ENCODE measurements at places on chromosomes 11 and 22.

DNA sequence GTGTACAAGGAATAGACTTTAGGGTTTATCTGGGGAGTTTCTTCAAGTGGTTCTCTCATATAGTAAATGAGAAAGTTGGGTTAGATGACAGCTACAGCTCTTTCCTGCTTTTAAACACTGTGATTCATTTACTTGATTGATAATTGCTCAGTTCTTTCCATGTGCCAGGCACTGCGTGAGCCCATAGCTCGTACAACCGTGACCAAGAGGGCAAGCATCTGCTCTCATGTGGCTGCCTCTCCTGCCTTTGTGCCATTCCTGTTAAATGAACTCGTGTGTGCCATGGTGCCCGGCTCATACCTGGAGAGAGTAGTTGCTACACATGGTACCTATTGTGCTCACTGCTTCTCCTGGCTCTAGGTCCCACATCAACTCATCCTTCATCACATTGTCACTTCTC lies 206.3 kb downstream of the SNX19 start:
- no peak for DNase-seq

GRCh38 chr11:8567602-8568198 lies 26.3 kb downstream of the STK33 start:
- no peak for DNase-seq

DNA sequence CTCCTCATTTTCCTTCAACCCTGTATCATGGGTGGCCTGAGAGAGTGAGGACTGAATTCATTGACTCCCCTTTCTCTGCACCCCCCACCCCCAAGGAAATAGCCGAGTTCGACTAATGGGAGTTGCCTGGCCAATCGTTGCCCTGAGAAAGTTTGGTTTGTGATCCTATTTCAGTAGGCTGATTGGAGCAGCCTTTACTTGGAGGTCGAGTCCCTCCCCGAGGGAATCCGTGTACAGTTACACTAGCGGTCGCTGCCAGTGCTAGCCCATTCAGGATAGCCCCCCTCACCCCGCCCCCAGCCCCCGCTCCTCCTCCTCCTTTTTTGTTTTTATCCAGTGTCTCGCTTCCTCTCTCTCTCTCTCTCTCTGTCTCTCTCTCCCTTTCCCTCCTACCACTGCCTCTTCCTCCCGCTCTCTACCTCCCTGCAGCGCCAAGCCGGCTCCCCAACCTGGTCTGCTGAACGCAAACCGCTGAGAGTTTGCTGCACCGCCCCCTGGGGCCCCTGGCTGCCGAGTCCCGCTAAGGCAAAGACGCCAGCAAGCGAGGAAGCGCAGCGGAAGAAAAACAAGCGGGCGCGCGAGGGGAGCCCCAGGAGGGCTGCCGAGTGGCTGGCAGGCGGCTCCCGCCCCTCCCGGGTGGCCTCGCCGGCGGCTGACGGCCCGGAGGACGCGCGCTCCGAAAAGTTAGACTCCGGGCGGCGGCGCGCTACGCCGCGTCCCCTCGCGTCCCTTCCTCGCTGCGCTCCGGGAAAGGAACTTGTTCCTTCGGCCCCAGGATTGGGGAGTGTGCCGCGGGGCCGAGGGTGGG lies at the start of gene GRAMD1B:
Gene GRAMD1B (plus strand): TSS at position 357 of the 808 bp plus-strand sequence. CDS start 524 bp downstream, outside the sequence.
- DNase-seq: peak; percentile 82

DNA sequence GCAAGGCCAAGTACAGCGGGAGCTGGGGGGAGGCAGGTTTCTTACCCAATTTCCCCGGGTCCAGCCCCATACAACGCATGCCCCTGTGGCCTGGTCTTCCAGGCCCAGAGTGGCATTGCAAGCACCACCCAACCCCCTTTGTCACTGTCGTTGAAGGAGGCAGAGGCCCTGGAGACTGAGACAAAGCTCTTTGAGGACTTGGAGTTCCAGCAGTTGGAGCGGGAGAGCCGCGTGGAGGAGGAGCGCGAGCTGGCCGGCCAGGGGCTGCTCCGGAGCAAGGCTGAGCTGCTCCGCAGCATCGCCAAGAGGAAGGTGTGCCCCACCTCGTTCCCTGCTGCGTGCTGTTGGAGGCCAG lies 27.8 kb downstream of the PHLDB1 start:
- DNase-seq: peak; percentile 74

GRCh38 chr11:88070437-88070836 lies 104.8 kb downstream of the RAB38 start:
- DNase-seq: no peak

GRCh38 chr11:85394283-85394682 lies 232.9 kb downstream of the DLG2 start:
- DNase-seq: no peak

GRCh38 chr11:57240007-57240406 lies 3.0 kb upstream of the APLNR start:
- no peak for DNase-seq

DNA sequence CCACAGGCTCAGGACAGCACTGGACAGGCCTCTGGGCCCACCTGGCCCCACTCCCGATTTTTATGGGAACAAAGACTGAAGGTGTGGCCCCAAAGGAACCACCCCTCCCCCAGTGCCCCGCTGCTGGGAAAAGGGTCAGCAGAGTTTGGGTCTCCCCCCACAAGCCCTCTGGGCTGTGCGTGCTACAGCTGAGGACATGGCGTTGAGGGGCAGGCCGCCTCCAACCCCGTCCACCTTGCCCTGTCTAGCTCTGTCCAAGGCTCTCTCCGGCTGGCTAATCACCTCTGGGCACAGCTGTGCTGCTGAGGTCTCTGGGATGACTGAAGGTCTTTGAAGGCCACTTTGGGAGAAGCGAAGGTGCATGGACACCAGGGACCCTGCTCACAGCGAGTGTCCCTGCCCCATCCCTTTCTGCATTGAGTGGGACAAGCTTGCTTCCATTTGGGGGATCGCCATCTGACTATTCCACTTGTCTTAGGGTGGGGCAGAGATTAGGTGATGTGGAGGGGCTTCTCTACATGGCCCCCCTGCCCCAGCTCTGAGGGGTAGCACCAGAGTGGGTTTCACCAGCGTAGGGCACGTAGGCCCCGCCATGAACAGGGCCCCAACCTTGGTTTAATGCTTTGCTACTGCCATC lies 6.5 kb downstream of the ASCL2 start:
- no peak for DNase-seq

- DNase-seq: no peak
Observed at GRCh38 chr11:106278391-106278790, 200.9 kb downstream of the AASDHPPT start.

DNA sequence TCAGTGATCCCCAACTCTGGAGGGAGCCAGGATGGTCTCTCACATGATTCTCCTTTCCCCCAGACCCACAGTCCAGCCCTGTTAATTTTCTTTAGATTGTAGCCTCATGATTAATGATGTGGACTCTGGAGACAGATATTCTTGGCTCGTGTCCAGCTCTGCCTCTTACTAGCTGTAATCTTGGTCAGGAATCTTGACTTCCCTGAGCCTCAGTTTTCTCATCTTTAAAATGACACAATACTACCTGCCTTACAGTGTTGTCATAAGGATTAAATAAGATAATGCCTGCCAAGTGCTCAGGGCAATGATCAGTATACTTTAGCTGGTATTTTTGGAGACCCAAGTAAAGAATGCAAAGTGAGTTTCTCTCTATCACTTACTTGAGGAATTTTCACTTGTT lies 60.0 kb downstream of the SPECC1L start:
- no peak for DNase-seq

DNA sequence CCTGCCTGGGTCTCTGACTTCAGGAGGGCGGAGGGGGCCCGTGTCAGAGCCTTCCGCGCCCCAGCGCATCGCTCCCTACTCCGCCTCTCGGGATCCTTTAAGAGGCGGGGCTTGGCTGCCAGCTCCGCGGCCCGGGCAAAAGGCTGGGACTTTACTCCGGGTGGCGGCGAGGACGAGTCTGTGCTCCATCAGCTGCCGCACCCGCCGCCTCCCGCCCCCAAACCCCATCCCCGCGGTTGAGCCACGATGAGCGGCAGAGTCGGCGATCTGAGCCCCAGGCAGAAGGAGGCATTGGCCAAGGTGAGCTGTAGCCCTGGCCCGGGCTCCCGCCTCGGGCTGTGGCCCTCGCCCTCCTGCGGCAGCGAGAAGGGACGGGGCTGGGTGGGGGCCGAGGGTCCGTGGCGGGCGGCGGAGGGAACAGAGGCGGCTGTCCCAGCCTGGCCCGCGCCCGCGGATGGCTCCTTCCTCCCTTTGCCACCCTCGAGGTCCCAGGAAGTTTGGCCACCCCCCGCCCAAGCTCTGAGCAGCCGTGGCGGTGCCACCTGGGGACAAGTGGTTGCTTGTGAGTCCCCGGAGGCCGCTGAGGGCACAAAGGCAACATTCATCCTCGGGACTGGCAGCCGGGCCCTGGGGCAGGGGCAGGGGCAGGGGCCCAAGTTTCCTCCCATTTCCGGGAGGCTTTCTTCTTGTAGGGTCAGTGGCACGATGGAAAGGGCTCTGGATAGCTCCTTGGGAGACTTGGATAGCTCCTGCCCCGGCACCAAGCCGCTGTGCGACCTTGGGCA lies at the start of gene SEC14L2:
Gene SEC14L2 (plus strand): TSS at position 148 of the 785 bp plus-strand sequence. CDS start 99 bp downstream, at position 247.
- peak; percentile 36 for DNase-seq

DNA sequence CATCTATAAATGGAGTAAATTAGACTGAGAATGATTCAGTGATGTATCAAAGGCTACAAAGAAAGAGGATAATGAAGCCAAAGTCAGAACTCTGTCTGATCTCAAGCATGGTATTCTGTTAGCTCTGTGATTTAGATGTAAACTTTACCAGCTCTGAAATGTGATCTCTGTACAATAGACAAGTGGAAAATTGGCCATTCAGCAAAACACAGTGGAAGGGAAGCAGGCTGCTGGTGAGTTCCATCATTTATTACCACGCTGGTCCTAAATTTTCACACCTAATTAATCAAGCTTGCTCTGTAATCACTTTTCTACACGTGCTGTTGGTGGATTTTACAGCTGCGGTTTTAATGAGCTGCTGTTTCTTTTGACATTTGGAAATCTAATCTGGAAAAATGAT lies 145.1 kb upstream of the OPCML start:
- no peak for DNase-seq

- no peak for DNase-seq
Observed at GRCh38 chr11:35079611-35080010, 59.4 kb upstream of the CD44 start.

- DNase-seq: peak; percentile 98
Observed at GRCh38 chr11:30322826-30323710, at the start of gene ARL14EP. Gene ARL14EP (plus strand): TSS chr11:30323104. CDS start chr11:30330949, 7,845 bp downstream.

DNA sequence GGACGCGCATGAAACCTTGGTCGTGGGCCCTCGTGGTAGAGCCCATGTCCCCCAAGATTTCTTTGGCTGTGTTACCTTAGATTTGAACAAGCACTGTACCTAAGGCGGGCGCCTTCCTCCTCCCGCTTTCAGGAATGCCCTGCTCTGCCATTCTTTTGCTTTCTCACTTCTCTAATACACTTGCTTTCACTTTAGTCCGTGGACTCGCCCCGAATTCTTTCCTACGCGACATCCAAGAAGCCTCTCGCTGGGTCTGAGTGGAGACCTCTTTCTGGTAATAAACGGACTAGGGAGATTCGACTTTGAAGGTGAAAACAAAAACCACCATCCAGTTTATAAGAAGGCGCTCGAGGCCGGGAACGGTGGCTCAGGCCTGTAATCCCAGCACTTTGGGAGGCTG lies 1.2 kb upstream of the NUP50 start:
- DNase-seq: peak; percentile 58

- DNase-seq: no peak
Observed at GRCh38 chr22:46976598-46976997, 214.1 kb downstream of the TBC1D22A start.

DNA sequence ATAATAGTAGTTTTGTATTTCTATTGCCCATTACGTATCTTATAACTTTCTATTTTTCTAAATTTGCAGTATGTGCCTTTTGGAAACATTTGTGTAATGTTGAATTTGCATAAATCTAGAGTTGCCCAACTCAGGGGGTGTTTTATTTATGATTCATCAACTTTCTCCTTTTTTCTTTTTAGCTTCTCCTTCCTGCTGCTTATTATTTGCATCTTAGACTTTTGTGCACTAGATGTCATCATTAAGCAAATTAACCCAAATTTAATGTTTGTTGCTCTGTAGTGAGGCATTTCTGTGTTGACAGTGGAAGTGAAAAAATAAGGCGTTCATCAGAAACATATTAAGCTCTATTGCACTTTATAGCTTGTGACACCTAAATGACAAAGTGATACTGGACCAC lies 56.2 kb upstream of the ZBED5 start:
- no peak for DNase-seq

DNA sequence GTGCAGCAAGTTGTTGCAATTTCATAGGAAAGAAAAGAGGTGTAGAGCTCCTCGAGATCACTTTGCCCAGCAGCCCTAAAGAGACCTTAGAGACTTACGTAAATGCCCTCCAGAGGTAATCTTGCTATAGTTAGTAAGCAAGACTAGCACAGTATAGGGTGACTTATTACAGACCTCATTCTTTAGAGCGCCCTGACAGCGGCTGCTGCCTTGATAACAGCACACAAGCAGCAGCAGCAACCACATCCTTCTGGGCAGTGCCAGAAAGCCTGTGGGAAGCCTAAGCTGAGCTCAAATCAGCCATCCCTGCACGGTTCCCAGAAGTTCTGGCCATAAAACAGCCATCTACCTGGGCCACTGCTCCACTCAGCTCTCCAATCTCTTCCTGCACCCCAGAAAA lies 22.6 kb upstream of the OR56B1 start:
- no peak for DNase-seq

DNA sequence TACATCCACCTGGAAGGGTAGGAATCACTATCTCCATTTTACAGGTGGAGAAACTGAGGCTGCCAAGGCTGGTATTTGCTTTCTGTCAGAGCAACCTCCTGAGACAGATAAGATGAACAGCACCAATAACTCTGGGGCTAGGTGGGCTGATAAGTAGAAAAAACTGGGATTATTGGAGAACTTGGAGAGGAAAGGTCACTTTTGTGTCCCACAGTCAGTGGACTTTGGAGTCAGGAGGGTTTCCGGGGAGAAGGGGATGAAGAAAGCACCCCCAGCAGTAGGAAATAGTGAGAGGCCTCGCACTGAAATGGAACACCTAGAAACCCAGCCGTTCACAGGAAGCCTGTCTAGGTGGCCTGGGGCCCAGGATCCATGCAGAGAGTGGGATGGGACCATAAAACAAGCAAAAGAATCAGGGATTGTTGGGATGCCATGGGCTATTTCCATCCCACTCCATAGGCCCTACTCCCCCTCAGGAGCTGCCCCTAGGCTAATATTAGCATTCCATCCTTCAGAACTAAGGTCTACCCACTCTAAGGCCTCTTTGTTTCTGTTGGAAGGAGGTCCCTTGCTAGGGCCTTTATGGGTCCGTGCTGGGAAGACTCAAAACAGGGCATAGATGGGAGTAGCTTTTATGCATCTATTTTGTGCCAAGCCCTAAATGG lies 31.0 kb upstream of the FCHSD2 start:
- peak; percentile 53 for DNase-seq

DNA sequence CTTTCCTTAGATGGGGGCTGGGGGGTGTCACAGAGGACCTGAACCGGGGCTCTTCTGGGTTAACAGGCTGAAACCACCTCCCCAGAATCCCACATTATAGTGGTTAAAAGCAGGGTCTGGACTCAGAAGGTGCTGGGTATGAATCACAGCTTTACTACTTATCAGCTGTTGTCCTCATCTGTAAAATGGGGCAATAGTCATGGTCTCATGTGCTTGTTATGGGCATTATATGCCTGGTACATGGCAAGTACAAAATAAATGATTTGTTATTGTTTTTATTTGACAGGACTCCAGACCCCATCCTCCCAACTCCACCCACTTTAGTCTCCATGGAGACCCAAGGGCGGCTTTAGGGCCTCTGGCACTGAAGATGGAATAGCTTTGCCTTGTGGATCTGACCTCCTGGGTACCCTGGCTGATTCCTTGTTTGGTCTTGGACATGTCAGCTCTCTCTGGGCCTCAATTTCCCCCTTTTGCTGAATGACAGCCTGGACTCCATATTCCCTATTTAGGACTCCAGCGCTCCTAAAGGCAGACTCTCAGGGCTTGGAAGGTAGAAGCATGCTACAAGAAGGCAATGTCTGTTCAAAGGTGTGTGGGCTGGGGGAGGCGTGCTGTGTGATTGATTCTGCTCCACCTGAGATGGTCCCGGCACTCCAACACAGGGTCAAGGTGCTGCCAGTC lies 812 bp upstream of the SMTN start:
- DNase-seq: no peak
